ENCODE measurements at places on chromosomes 2 and 18.

DNA sequence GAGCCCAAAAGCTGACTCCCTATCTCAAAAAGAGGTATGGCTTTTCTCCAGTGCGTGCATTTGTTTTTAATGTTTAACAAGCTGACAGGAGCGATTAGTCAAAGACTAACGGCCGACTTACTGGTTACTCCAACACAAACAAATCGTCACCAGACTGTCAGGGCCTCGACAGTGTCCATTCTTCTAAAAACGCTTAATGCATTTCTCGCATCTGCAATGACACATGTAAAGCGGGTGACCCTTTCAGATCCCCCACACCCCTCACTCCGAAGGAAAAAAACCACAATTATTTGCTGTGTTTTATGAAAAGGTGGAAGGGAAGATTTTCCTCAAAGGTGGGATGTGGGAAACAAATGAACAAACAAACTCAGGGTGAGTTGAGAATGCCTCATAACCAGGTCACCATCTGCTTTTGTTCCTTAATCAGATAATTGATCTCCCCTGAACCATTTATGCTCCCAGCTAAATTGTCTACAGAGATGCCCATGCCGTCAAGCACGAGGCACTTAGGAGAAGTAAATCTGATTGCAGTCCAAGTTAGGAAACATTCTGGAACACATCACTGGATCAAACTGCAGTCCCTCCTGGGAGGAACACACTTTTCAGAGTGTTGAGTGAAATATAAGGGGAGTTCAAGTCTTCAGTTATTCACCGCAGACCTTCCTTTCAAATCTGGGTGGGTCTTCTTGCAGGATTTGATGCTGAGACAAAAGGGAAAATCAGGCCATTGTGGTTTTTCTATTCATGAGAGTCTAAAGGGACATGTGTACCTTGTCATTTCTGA is 340.8 kb downstream of the CMPK2 start:
- DNase-seq = no peak

GRCh38 chr2:235366390-235366789 is 127.5 kb upstream of the AGAP1 start:
- no peak for DNase-seq

- no peak for DNase-seq
Measured at GRCh38 chr2:151176661-151177060, 85.0 kb downstream of the RBM43 start.

GRCh38 chr2:85195956-85196355 is 62.8 kb downstream of the TCF7L1 start:
- DNase-seq = no peak

- peak; percentile 88 for DNase-seq
Measured at GRCh38 chr2:113886479-113887008, 3.3 kb upstream of the ACTR3 start.

DNA sequence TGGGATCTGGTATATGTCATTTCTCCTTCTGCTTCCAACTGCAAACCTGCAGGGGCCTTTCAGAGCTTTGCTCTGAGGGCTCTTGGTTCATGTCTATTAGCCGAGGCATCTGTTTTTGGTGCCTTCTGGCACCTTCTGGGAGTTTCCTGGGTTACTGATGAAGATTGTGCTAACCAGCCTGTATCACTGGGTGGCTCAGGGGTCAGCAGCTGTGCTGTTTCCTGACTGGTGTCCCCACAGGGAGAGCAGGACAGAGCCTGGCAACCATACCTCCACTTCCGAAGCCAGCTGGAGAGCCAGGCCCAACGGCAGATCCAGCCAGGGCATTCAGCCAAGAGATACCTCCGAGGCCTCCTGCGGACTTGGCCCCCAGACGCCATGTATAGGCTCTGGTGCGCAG is 17.5 kb downstream of the KIAA2012 start:
- DNase-seq = no peak

- DNase-seq = no peak
Measured at GRCh38 chr18:44423814-44424644, 256.7 kb upstream of the SETBP1 start.

- DNase-seq = no peak
Measured at GRCh38 chr2:45568935-45569334, 42.1 kb downstream of the SRBD1 start.

DNA sequence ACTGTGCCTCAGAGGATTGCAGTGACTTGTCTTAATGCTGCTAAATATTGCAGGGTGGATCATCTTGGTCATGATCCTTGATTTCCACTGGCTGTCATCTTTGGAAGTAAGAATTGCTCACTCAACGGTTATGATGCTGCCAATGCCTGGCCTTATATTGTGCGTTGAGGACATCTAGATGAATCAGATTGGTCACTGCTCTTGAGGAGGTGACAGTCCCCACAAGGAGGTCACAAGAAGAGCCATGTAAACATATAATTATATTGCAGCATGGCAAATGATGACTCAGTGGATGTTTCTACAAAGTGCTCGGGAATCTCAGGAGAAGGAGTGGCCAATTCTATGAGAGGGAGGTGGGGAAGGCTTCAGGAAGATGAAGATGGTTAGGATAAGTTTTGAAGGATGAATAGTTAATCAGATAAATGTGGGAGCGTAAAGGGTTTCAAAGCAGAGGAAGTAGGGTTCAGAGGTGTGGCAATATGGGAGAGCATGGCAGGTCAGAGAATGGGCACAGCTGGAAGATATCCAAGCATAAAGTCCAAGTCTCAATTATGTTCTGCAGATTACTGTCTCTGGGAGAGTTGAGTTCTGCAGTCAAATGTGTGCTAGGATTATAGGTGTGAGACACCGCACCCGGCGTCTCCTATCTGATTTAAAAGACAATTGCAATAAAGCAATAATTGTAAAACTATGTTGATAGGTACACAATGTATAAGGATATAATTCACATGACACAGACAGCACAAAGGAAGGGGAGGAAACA is 21.3 kb upstream of the TMEM131 start:
- DNase-seq = no peak

- DNase-seq = no peak
Measured at GRCh38 chr18:58169472-58169871, 125.4 kb downstream of the NEDD4L start.
